ELF-1 (cell line): ENCODE measurements at places on chromosomes 7 and 10.

DNA sequence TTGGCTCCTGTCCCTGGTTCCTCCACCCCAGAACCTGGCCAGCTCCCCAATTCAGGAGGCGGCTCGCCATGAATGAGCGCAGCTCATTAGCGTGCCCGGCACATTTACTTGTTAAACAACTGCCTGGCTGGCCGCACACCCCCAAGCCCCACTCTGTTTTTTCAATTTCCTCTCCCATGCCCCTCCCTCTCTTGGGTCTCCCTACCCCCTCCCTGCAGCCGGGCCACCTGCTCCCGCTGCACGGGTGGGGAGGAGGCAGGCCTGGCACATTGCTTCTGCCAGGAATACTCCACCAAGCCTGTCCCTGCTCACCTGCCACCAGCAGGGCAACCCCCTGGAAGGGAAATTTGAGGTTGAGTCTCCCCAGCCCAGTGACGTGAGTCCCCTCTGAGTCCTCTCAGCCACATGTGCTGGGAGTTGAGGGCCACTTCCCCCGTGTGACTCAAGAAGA, 2.5 kb upstream of the SLIT1 start:
- no peak for DNase-seq

DNA sequence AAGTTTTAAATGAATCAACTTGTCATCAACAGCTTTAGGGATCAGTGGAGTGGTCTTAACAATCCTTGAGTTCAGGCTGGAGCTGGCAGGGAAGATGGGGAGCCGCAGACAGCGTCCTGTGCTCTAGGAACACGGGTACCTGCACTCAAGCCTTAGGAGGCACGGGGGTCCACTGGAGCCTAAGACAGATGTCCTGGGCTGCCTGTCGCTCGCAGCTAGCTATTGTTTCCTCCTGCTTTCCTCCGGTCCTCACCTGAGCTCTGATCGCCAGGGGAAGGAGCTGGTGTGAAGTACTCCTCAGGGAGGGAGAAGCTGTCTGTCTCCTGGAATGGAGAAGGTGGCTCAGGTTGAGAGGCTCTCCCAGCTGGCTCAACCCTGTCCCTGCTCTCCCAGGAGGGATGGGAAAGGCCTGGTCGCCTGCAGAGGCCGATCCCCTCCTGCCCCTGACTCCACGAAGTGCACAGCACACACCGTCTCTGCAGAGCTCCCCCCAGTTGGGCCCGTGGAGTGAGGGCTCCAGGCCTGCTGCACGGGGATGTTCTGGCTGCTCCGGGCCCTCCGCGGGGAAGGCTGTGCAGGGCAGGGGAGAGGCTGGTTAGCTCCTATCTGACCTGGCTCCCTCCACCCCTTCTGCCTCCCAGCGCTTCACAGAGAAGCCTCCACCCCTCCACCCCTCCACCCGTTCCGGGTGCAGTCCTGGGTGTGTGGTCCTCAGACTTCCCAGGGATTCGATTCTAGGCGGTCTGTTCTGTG, 14.5 kb upstream of the PYROXD2 start:
- DNase-seq, result no peak

- no peak for DNase-seq
Measured at GRCh38 chr7:86904949-86905834, 154.3 kb downstream of the ELAPOR2 start.

DNA sequence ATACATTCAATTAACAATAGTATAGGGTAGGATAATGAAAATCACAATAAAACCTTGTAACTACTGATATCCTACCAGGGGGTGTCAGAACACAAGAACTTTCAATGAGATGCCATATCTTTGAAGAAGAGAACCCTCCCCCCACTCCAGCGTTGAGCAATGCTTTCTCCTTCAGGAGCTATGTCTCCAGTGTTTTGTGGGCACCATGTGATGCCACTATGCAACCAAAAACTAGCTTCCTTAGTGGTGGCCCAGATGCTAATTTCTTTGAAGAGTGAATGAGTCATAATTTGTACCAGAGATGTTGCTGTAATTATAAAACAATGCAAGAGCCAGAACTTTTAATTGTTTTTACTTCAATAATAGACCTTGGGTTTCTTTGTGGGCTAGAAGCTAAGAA, 76.0 kb upstream of the ADO start:
- no peak for DNase-seq

DNA sequence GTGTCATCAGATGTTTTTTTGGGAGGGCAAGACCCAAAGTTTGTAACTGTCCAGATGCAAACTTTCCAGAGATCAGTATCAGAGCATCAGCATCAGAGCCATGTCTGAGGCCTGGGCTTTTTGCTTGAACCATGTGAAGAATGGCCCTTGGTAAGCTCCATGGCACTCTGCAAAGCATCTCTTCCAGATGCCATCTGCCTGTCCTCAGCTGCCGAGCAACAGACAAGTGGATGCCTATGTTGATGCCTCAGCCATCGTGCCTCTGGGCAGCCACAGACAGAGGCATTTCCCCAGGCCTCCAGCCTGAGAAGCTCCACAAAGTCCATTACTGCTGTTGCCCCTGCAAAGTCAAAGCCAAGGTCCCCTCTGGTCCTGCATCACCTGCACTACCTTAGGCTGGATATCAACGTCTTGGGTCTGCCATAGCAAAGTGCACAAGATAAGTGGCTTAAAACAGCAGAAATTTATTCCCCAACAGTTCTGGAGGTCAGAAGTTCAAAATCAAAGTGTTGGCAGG, 670.2 kb upstream of the MKI67 start:
- DNase-seq, result no peak

DNA sequence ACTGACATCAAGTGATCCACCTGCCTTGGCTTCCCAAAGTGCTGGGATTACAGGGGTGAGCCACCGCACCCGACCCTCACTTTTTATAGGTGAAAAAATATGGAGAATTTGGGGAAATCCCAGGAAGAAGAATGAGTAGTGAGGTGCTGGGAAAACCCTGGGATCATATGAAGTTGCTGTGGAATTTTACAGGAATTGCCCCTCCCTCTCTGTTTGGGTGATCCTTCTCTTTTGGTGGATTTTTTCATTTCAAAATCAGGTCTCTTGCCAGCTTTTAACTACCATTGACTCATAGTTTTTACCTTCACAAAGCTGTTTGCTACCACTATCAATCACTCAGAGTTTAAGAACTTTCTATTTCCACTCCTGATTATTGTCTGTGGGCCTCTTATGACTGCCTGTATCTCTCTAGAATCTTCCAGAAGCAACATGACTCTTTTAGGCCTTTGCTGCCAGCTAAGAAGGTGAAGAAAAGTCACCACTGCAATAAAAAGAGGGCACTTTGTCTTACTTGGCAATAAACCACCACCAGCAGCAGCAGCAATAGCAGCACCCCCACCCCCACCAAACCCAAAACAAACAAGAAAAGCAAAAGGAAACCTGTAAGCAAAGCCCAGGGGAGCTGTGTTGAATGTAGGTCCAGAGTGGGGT, 4.0 kb upstream of the GIMAP8 start:
- DNase-seq, result no peak
